ENCODE measurements at places on chromosomes 3 and 15.

GRCh38 chr3:133540896-133541674 lies 32.4 kb upstream of the CDV3 start:
- no peak for DNase-seq

DNA sequence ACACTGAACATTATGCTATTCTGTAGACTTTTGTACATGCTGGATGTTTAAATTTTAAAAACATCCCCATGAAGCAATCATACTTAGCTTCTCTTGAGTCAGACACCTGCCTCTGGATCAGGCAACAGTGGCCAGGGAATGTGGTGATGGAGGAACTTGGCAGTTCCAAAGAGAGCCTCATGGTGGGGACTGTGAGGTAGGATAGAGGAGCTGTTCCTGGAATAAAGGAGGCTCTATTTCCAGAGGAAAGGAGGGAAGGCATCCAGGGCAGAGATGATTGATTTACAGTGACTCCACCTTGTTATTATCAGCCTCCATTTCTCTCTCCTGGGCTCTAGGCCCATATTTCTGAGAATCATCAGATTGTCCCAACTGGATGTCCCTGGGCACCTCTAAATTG lies 35.0 kb upstream of the ABHD17C start:
- peak; percentile 30 for DNase-seq

DNA sequence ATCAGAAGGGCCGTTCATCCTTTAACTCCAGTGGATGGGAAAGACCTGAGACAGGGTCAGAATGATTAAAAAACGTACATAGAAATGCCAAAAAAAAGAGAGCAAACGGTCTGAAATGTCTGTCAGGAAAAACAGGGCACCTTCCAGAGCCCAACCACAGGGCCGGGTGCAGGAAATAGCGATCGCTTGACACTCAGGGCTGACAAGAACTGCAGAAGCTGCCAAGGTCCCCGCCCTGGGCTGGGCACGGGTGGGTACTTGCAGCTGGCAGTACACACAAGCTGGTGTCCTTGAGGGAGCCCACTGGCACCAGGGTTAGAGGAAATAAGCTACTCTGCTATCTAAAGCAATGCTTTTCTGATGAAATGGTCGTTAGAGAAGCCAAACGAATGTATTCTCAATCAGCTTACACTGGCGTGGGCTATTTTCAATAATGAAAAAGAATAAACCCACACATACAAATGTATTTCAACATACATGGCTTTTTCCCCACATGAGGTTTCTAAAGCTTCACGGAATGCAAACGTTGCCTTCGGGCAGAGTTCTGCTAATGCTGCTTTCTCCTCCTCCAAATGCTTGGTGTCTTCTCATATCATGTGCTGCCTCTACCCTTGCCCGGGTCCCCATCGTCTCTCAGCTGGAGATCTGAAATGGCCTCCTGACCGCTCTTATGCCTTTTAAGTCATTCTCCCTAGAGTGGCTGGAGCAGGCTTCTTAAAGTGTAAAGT lies 15.6 kb downstream of the FRMD4B start:
- peak; percentile 1 for DNase-seq

DNA sequence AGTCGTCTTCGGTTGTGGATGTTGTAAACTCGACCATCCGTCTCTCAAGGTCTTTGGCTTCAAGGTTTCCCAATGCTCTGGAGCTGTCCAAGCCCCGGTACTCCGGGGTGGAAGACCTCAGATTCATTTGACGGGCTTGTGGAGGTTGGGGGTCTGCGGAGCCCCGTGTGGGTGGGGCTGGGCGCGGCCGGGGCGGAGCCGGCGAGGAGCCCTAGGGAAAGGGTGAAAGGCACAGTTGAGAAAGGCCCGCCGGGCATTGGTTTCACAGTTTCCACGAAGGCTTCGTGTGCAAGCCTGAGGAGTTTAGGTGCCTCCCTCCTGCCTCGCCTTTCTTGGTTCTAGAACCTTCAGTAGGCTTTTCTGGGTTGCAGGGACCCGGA lies 360 bp upstream of the MGA start:
- no peak for DNase-seq

GRCh38 chr3:21152555-21152954 lies 598.5 kb downstream of the ZNF385D start:
- no peak for DNase-seq

Measured in NCI-H2081 (cell line).